Astrocyte of the spinal cord (primary cell): ENCODE measurements at places on chromosomes 6 and 20.

- DNase-seq: no peak
Observed at GRCh38 chr20:10022625-10023024, 12.2 kb upstream of the ANKEF1 start.

- DNase-seq: no peak
Observed at GRCh38 chr6:141963543-141964295, 169.0 kb upstream of the GJE1 start.

DNA sequence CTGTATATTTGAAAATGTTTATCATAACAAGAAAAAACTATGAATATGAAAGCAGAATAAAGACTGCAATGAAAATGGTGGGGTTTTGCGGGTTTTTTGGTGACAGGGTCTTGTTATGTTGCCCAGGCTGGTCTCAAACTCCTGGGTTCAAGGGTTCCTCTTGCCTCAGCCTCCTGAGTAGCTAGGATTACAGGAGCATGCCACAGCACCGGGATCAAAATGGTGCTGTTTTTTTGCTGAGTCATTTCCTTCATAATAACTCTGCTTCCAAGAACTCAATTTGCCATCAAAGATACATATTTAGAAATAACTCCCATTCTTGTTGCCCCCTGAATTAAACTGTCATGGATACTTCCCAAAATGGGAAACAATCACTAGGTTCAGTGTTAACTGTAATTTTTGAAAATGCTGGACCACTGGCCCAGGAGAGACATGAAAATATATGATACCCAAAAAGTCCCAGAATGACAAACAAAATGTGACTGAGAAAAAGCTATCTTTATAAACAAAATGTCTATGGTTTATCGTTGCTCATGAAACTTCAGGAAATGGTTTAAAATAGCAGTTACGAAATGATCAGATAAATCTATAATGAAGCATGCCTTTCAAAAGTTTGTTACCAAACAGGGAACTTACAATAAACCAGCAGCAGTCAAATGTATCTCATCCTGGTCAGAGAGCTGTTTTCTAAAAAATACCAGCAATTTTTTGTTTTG is 32.2 kb downstream of the ILRUN start:
- DNase-seq: peak; percentile 45

DNA sequence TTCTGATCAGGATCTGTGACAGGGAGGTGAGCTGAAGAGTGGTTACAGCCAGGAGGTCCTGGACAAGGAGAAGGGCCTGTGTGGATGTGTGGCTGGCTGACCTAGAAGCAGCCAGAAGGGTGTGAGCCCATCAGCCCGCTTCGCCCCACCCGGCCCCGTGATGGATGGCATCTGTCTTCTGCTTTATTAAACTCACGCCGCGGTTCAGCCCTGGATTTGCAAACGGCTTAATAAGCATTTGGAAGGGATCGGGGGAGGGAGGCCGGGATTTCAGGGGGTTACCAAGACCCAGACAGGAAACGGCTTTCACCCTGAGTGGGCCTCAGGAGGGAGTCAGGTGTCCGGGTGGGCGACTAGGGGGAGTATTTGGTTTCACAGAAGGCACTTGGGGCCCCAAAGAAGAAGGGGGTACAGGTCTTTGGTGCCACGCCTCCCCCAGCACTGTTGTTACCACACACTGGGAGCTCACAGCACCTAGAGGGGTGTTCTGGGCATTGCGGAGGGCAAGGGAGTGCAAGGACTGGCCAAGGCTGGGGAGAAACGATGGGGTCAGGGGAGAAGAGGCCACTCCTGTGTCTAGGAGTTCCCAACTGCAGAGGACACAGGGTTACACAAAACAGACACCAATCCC is 53.8 kb upstream of the FOXP4 start:
- DNase-seq: no peak

- DNase-seq: no peak
Observed at GRCh38 chr6:89999154-89999553, 104.9 kb downstream of the GJA10 start.
